Hematopoietic multipotent progenitor cell treated with erythropoietin and hydrocortisone succinate and interleukin-3 and kit ligand, for 17 days (in vitro differentiated cells): ENCODE measurements at places on chromosomes 3 and 15.

GRCh38 chr3:142040941-142041491 lies 108.3 kb downstream of the TFDP2 start:
- DNase-seq: no peak

GRCh38 chr3:52291508-52292181 lies 4.0 kb downstream of the GLYCTK start:
- peak; percentile 53 for DNase-seq

DNA sequence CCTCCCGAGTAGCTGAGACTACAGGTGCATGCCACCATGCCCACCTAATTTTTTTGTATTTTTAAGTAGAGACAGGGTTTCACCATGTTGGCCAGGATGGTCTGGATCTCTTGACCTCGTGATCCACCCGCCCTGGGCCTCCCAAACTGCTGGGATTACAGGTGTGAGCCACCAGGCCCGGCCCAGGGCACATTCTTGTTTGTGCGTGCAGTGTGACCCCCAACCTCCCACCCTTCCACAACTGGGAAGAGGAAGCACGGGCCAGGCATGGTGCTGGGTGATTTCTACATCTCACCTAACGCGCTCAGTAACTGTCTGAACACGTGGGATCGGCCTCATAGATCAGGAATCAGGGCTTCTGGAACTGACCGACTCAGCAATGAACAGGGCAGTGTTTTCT lies 48.0 kb downstream of the KLHL6 start:
- no peak for DNase-seq

DNA sequence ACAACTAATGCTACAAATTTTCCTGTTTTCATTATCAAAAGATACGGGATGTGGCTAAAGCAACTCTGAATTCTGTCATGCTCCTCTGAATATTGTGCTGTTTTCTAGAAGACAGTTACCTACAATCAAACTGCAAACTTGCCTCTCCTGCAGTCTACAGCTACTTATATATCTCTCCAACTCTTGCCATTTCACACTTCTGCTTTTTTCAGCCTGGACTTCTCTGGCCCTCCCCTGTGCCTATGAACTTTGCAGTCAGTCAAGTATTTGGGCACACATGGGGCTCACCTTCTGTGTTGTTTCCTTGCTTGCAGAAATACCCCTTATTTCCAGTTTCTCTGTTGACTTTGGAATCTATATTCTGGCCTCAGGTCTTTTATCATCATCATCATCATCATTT lies 575.6 kb downstream of the GRM7 start:
- DNase-seq: no peak

- DNase-seq: no peak
Measured at GRCh38 chr15:90376789-90377188, 11.3 kb upstream of the IQGAP1 start.
